Type B pancreatic cell (in vitro differentiated cells): ENCODE measurements at places on chromosomes 5 and 9.

DNA sequence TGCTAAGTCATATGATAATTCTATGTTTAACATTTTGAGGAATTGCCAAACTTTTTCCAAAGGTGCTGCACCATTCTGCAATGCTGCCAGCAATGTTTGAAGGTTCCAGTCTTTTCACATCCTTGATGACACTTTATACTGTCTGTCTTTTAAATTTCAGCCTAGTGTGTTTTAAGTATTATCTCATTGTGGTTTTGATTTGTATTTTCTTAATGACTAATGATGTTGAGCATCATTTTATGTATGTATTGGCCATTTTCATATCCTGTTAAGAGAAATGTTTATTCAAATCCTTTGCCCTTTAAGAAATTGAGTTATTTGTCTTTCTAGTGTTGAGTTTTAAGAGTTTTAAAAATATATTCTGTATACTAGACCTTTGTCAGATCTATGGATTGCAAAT lies 5.0 kb upstream of the TEX48 start:
- no peaks in the 10 kb centered on the region for H3K4me1 ChIP-seq
- H3K4me3 ChIP-seq = no peak overlapping the region
- H3K27ac ChIP-seq = no peak overlapping the region
- peaks cover 3% of the 10 kb centered on the region for H3K27me3 ChIP-seq

GRCh38 chr5:159712672-159713071 lies 203.6 kb upstream of the ADRA1B start:
- no peak overlapping the region for H3K4me3 ChIP-seq
- DNase-seq = no peak
- H3K27me3 ChIP-seq = peaks cover 8% of the 10 kb centered on the region
- H3K27ac ChIP-seq = no peak overlapping the region
- H3K36me3 ChIP-seq = no peaks in the 10 kb centered on the region
- no peaks in the 10 kb centered on the region for H3K4me1 ChIP-seq

GRCh38 chr9:6086006-6086655 lies 70.7 kb upstream of the RANBP6 start:
- H3K36me3 ChIP-seq = no peaks in the 10 kb centered on the region
- H3K4me1 ChIP-seq = no peaks in the 10 kb centered on the region
- H3K27me3 ChIP-seq = peaks cover 3% of the 10 kb centered on the region
- DNase-seq = no peak

DNA sequence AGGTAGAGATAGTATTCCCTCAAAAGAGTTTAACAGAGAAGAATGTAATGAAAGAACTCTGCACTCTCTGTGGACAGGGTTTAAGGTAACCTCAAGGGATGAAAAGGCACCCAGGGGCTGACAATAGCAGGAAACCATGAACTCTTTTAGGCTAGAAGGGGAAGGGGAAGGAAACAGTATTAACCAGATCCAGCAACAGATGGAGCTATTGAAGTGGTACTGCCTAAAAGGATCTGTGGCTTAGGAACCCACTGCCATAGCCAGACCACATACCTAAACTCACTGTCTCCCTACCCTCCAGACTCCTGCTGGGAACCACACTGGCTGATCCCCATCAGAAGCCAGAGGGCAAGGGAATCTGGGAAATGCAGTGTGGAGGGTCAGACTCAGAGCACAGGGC lies 35.5 kb downstream of the PLGRKT start:
- H3K36me3 ChIP-seq = peaks cover 19% of the 10 kb centered on the region
- H3K27me3 ChIP-seq = no peaks in the 10 kb centered on the region
- no peaks in the 10 kb centered on the region for H3K4me1 ChIP-seq

DNA sequence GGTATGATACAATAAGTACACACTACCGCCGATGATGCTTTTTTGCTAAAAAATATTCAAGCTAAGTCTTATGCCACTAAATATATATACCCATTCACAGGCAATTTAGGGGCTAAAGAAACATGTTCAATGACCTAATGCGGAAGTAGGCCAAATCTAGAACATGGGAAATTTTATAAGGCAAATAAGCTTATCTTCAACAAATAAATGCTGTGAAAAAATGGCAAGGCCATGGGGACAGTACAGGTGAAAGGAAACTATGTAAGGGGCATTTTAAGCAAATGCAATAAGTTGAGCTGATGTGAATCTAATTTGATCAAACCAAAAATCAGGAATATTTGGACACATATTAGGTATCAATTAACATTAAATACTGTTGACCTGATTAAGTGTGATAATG lies 339.5 kb upstream of the EDIL3 start:
- no peaks in the 10 kb centered on the region for H3K27me3 ChIP-seq
- no peaks in the 10 kb centered on the region for H3K36me3 ChIP-seq
- DNase-seq = no peak
- H3K4me1 ChIP-seq = no peaks in the 10 kb centered on the region

DNA sequence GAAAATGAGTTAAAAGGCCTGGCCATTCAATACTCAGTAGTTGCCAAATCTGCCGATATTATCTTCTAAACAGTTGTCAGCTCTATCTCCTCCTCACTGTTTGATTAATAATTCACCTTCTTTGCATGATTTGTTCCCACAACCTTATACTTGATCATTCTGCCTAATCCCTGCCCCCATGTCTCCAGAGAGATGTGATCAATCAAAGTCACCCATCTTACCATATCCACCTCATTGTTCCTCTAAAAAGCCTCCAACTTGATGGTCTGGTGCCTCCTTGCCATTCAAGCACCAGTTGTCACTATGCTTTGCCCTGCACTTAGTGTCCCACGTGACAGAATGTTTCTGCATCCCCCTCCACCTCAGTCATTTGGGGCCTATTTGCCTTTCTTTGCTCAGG lies 41.3 kb downstream of the KIAA1958 start:
- peaks cover 13% of the 10 kb centered on the region for H3K4me1 ChIP-seq
- peaks cover 3% of the 10 kb centered on the region for H3K36me3 ChIP-seq
- no peak overlapping the region for H3K27ac ChIP-seq
- no peak for DNase-seq
- no peak overlapping the region for H3K4me3 ChIP-seq
- H3K27me3 ChIP-seq = no peaks in the 10 kb centered on the region

- no peak overlapping the region for H3K27ac ChIP-seq
- no peaks in the 10 kb centered on the region for H3K27me3 ChIP-seq
- H3K4me1 ChIP-seq = peaks cover 14% of the 10 kb centered on the region
- H3K4me3 ChIP-seq = no peak overlapping the region
- no peaks in the 10 kb centered on the region for H3K36me3 ChIP-seq
- DNase-seq = no peak
Measured at GRCh38 chr9:34437006-34437925, 21.1 kb downstream of the FAM219A start.

DNA sequence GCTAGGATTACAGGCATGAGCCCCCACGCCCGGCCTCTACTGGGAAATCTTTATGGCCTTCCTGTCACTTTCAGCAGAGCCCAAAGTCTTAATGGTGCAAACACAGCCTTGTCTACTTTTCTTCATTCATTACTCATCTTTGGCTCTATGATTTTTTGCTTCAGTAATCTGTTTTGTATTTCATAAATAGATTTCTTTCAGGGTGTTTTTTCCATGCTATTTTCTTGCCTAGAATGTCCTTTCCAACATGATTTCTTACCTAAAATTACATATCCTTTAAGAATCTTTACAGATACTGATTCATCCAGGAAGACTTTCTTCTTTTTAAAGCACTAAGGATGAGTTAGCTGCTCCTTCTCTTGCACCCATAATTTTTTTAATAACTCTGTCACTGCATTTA lies 213.0 kb downstream of the TAF11L14 start:
- H3K4me1 ChIP-seq = no peaks in the 10 kb centered on the region
- no peaks in the 10 kb centered on the region for H3K27me3 ChIP-seq
- DNase-seq = no peak
- no peak overlapping the region for H3K27ac ChIP-seq
- H3K4me3 ChIP-seq = no peak overlapping the region
- no peaks in the 10 kb centered on the region for H3K36me3 ChIP-seq

GRCh38 chr5:73747696-73748380 lies 121.8 kb downstream of the ARHGEF28 start:
- no peak for DNase-seq
- peaks cover 10% of the 10 kb centered on the region for H3K4me1 ChIP-seq
- no peaks in the 10 kb centered on the region for H3K27me3 ChIP-seq
- H3K4me3 ChIP-seq = no peak overlapping the region
- H3K27ac ChIP-seq = no peak overlapping the region

DNA sequence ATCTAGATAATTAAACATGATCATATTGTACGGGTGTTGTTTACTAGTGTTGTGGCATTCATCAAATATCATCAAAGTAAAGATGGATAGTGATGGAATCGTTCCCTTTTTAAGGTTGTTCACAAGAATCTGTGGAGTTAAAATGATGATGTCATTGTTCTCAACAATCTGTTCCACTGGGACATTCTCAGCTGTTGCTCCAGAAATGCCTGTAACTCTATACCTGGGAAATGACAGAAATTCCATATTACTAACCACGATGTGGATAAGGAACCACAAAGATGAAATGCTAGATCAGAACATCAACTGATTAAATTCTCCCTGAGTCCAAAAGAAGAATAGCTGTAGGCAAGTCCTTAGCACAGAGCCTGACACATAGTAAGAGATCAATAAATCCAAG lies 38.0 kb downstream of the RIGI start:
- no peaks in the 10 kb centered on the region for H3K4me1 ChIP-seq
- no peaks in the 10 kb centered on the region for H3K27me3 ChIP-seq
- H3K27ac ChIP-seq = no peak overlapping the region
- H3K36me3 ChIP-seq = peaks cover 12% of the 10 kb centered on the region
- no peak for DNase-seq

DNA sequence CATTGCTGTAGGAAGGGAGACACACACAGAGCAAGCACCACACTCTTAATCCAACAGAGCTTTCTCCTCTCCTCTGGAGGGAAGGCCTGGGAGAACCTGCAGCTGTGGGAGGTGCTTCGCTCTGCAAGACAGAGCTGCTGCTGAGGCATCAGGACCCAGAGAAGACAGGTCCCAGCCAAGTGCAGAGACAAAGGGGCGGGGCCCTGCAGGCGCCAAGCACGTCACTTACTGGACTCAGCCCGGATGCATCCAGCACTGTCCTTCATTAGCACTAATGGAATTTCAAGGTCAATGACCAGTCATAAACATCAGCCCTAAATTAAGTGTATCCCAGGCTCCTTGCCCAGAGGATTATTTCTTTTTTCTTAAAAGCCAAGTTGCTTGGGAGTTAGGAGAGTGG lies 337.1 kb upstream of the PANK3 start:
- H3K36me3 ChIP-seq = no peaks in the 10 kb centered on the region
- no peak for DNase-seq
- no peak overlapping the region for H3K27ac ChIP-seq
- peaks cover 62% of the 10 kb centered on the region for H3K27me3 ChIP-seq
- H3K4me3 ChIP-seq = no peak overlapping the region
- peaks cover 21% of the 10 kb centered on the region for H3K4me1 ChIP-seq

DNA sequence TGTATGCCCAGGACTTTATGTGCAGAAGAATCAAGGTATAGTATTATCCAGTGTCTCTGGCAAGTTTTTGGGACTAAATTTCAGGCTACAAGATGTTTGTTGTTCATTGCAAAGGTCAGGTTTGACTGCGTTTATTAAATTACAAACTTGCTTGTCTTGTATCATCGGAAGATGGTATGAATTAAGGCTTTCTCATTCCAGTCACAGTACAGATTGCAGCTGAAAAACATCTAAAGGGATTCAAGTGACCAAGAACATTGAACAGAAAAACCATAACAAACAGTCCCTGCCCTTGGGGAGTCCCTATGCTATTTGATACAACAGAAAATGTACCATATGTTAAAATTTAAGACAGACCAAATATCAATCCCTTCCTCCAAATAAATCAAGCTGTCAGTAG lies 244.7 kb upstream of the TNC start:
- H3K4me3 ChIP-seq = no peak overlapping the region
- peaks cover 11% of the 10 kb centered on the region for H3K27me3 ChIP-seq
- H3K27ac ChIP-seq = no peak overlapping the region
- DNase-seq = no peak

DNA sequence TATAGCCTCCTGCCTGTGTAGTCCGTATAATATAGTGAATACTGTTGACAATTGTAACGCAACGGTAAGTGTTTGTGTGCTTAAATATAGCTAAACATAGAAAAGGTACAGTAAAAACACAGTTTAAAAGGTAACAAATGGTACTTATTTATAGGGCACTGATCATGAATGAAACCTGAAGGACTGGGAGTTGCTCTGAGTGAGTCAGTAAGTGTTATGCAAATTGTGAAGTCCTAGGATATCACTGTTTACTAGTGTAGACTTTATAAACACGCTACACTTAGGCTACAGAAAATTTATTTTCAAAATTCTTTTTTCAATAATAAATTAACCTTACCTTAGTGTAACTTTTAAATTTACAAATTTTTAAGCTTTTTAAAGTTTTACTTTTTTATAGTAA lies 1090.1 kb downstream of the CDH9 start:
- H3K36me3 ChIP-seq = no peaks in the 10 kb centered on the region
- H3K27me3 ChIP-seq = no peaks in the 10 kb centered on the region
- no peak for DNase-seq
- H3K4me1 ChIP-seq = peaks cover 5% of the 10 kb centered on the region
- no peak overlapping the region for H3K27ac ChIP-seq

DNA sequence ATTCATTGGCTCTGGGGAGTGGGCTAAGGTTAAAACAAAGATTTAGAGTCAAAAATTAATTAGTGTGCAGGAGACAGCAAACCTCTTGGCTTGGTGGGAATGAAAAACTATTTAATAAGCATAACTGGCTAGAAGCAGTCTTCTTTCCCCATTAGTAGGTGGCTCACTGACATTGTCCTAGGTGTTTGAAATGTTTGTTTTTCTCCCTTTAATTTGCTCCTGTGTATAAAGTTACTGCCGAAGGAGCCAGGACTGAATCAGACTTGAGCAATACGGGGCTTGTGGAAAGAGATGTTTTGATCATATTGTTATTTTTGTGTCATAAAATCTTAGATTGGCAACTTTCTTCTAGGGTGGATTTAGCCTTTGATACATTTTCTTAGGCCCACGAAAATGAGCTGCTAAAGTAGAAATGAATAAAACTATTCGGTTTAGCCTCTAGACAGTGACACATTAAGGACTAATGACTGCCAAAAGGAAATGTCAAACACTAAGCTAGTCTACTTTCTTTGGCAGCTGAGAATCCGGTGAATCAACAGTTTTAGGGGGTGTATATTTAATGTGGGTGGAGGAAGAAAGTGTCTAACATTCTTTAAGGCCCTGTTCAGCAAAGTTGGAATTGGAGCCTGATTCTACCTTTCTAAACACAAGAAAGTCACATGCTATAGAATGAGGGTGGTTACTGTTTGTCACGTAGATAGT lies 30.2 kb downstream of the LRRTM2 start:
- H3K36me3 ChIP-seq = peaks cover 26% of the 10 kb centered on the region
- peaks cover 55% of the 10 kb centered on the region for H3K4me1 ChIP-seq

GRCh38 chr5:154895606-154896561 lies 37.5 kb downstream of the CNOT8 start:
- H3K27ac ChIP-seq = no peak overlapping the region
- H3K4me3 ChIP-seq = no peak overlapping the region
- H3K4me1 ChIP-seq = no peaks in the 10 kb centered on the region
- H3K27me3 ChIP-seq = no peaks in the 10 kb centered on the region

DNA sequence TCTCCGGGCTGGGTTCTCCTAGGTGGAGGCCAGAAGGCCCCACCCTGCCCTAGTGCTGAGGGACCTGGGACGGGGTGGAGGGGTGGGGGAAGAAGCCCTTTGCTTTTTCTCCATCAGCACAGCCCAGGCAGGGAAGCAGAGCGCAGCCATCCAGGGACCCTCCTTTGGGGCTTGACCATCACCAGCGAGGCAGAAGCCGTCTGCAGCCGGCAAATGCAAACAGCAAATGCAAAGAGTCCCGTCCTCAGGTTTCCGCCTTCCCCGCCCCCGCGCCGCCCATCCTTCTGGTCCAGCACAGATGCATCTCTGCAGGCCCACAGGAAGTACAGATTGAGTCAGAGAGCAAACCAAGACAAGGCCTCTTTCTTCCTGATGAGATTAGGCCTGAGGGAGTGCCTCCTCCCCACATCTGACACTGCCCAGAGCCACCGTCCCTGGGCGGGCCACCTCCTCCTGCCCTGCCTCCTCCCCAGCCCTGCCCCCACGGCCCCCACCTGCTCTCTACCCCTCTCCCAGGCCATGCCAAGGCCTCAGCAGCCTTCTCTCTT lies 23.4 kb downstream of the CORO2A start:
- peaks cover 41% of the 10 kb centered on the region for H3K4me1 ChIP-seq
- no peak overlapping the region for H3K4me3 ChIP-seq
- no peaks in the 10 kb centered on the region for H3K36me3 ChIP-seq
- no peak for DNase-seq
